ENCODE measurements at places on chromosomes 5 and 9. TPM values are rescaled to one million over a fixed set of nuclear protein-coding genes. Genes with fewer than 3 reads are reported as not detected.

IFNA2 gene
- total RNA-seq = not detected

PTGES gene
- not detected for total RNA-seq

STOML2 gene
- total RNA-seq = 270 TPM

STK32A gene
- total RNA-seq = not detected

CARD6 gene
- total RNA-seq = 0.84 TPM

Measured in activated T-cell treated with anti-CD3 and anti-CD28 coated beads, Interleukin-2, amount 50 U/mL, for 4 hours (primary cell).